ENCODE measurements at places on chromosomes 11 and 22.

- H3K4me3 ChIP-seq, result no peak overlapping the region
- DNase-seq, result no peak
- peaks cover 16% of the 10 kb centered on the region for H3K36me3 ChIP-seq
- H3K27me3 ChIP-seq, result no peaks in the 10 kb centered on the region
- H3K27ac ChIP-seq, result no peak overlapping the region
These were observed 21.6 kb downstream of the PHLDB1 start for GRCh38 chr11:118628861-118629549.

GRCh38 chr11:99098258-99098657, 77.5 kb downstream of the CNTN5 start:
- peaks cover 4% of the 10 kb centered on the region for H3K27me3 ChIP-seq
- no peak overlapping the region for H3K4me3 ChIP-seq
- H3K36me3 ChIP-seq, result peaks cover 17% of the 10 kb centered on the region
- no peak for DNase-seq

- no peaks in the 10 kb centered on the region for H3K4me1 ChIP-seq
- H3K27me3 ChIP-seq, result no peaks in the 10 kb centered on the region
- no peak overlapping the region for H3K27ac ChIP-seq
- H3K36me3 ChIP-seq, result no peaks in the 10 kb centered on the region
- no peak for DNase-seq
- no peak overlapping the region for H3K4me3 ChIP-seq
These were observed 887.0 kb downstream of the KCNA4 start for GRCh38 chr11:29129844-29130243.

DNA sequence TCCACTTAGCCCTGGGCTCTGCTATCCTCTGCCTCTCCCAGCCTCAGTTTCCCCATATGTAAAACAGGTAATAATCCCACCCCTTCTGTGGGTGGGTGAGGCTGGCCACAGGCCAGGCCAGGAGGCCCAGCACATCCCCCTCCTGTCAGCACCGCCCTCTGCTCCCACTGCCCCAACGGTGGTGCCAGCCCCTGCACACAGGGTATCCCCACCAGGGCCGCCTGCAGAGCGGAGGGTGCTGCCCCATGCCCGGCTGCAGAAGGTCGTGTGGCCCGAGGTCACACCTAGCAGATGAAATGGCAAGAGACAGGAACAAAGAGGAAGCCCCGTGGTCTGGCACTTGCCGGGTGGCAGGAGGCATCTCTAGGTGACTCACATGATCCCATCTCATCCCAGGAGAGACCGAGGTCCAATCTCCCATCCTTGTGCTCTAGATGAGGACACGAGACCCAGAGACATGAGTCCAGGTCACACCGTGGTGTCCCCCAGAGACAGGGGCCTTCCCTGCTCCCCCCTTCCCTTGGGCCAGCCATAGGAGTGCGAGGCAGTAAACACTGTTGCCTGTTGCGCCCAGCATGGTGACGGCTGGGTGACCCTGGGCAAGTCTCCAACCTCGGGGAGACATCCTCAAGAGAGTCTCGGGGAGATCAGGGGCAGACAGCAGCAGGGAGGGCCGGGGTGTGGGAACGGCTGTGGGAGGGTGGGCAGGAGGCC, 27.2 kb upstream of the PPARA start:
- no peak overlapping the region for H3K27ac ChIP-seq
- DNase-seq, result no peak
- no peaks in the 10 kb centered on the region for H3K4me1 ChIP-seq
- peaks cover 7% of the 10 kb centered on the region for H3K27me3 ChIP-seq
- no peaks in the 10 kb centered on the region for H3K36me3 ChIP-seq
- H3K4me3 ChIP-seq, result no peak overlapping the region

DNA sequence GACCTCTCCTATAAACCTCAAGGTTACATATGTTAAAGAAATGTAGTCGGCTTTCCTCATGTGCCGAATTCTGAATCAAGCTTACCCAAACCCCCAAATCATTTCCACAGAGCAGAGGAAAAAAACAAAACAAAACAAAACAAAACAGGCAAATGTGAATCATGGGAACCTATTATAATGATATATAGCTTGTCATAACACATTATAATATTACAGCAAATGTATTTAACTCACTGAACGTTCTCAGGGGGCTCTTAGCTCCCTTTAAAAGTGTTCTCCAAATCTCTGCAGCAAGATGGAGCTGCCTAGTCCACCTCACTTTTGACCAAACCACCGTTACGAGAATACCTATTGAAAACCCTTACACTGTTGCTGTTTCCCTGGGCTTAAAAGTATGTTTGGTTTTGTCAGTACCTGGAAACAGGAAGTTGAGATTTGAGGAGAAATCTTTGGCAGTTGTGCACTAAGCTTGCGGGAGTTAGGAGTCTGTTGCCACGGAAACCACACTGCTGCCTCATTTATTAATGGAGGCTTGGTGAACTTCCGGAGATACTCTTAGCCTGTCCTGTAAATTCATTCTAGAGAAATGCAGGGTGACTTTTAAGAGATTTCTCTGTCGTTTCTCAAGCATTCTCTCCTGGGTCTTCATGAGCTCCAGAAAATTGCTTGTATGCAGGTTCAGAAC, 167.0 kb upstream of the RASSF10 start:
- peaks cover 42% of the 10 kb centered on the region for H3K4me1 ChIP-seq
- no peak overlapping the region for H3K4me3 ChIP-seq
- H3K36me3 ChIP-seq, result no peaks in the 10 kb centered on the region
- H3K27ac ChIP-seq, result peak overlapping the region; percentile 29
- peaks cover 3% of the 10 kb centered on the region for H3K27me3 ChIP-seq

GRCh38 chr22:25741692-25742626, at the start of gene MYO18B:
TSS of gene MYO18B (plus strand) at chr22:25742188. CDS start at chr22:25761093, 18,905 bp downstream.
- H3K4me1 ChIP-seq, result no peaks in the 10 kb centered on the region
- no peak within 1 kb of the TSS for H3K27ac ChIP-seq
- peaks cover 3% of the 10 kb centered on the region for H3K27me3 ChIP-seq
- no peak within 1 kb of the TSS for H3K4me3 ChIP-seq

DNA sequence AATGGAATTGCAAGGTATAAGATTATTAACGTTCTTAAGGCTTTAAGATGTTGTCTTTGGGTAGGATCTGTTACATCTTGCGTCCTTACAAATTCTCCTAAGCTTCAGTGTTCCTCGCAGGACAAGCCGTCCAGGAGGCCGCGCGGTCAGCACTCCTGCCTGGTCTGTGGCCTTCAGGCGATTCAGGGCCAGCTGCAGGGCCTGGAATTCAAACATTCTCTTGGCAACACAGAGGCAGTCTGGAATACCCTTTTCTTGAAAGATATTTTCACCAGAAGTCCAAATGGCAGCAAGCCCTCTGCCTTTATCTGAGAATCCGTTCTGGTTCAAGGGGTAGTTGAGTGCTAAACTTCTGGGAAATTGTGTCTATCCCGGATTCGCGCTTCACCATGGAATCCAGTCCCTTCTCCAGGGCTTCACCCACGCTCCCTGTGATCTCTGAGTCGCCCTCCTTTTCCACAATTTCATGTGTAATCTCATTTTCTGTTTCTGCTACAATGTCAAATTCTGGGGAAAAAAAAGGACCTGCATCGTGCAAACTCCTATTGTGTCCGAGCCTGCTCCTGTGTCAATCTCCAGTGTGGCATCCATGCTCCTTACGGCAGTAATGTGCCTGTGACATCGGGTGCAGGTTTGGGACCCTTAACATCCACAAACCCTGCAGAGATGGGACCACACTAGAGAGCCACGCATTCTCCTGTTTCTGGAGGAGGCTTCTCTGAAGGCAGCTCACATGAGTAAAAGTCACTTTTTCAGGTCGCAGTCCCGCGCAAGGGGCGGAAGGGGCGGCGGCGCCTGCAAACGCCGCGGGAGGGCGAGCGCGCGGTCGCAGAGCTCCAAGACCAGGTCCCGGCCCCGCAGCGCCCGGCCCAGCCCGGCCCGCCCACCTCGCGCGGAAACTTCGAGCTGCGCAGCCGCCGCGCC, 25.4 kb upstream of the SORL1 start:
- DNase-seq, result peak; percentile 62
- H3K27ac ChIP-seq, result no peak overlapping the region
- H3K36me3 ChIP-seq, result peaks cover 6% of the 10 kb centered on the region
- H3K27me3 ChIP-seq, result peaks cover 3% of the 10 kb centered on the region

GRCh38 chr11:111797145-111797581, 31.0 kb upstream of the PPP2R1B start:
- H3K4me1 ChIP-seq, result peaks cover 6% of the 10 kb centered on the region
- no peaks in the 10 kb centered on the region for H3K27me3 ChIP-seq
- no peaks in the 10 kb centered on the region for H3K36me3 ChIP-seq
- H3K27ac ChIP-seq, result no peak overlapping the region

DNA sequence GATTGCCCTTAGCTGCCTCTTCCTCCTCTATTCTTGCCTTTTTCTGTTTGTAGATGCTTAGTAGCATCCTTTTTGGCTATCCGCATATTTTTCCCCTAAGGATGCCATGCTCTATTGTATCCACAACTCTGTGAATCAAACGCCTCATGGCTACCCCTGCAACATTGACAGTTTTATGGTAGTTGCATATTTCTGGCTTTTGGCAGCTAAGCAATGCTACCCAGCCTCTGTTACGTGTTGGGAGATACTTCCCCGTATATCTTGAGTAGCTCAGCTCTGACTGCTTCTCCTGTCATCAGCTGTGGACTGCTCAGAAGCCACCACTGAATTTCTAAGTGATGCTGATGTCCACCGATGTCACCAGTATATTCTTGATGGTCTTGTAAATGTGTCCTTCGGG, 15.1 kb upstream of the SLC3A2 start:
- peaks cover 10% of the 10 kb centered on the region for H3K4me1 ChIP-seq
- DNase-seq, result no peak
- peak overlapping the region; percentile 74 for H3K27ac ChIP-seq
- H3K4me3 ChIP-seq, result peak overlapping the region; percentile 18

DNA sequence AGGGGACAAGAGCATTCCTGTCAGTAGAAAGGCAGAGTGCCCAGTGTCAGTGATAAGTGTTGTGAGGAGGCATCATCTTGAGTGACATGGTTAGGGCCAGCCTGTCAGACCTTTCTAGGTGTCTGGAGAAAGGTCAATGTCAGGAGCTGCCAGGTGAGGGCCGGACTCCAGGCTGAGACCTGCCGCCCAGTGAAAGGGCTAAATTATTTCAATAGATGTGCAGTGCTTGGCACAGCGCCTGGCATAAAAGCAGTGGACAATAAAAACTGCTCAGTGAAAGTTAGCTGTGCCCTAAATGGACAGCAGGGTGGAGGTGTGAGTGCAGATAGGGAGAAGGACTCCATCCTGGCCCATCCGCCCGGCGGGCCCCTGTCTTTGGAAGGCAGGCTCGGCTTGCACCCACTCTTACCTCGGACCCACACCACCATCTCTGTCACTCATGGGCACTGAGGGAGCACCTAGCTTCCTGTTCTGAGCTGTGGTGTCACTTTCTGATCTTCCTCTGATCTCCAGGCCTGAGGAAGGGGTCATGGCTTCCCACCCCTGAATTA, 23.5 kb upstream of the WNT11 start:
- peaks cover 1% of the 10 kb centered on the region for H3K4me1 ChIP-seq
- no peak overlapping the region for H3K4me3 ChIP-seq
- H3K36me3 ChIP-seq, result no peaks in the 10 kb centered on the region
- DNase-seq, result no peak

DNA sequence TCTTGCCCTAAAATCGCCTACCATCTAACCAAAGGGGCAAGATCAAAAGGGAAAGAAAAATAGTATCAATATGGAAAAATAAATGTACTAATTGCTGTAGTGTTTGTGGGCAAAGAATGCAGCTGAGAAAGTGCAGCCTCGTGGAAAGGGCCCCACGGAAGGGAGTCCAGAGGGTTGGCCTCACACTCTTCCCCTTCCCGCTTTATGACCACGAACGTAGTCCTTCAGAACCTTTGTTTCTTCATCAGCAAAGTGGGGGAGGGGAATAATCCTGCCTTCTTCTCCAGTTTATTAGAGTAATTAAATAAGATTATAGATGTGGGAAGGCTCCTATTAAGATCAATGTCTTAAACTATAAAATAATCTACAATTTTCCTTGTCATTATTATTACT, 41.0 kb downstream of the FLI1 start:
- no peaks in the 10 kb centered on the region for H3K27me3 ChIP-seq
- H3K4me1 ChIP-seq, result peaks cover 9% of the 10 kb centered on the region
- no peak overlapping the region for H3K4me3 ChIP-seq
- DNase-seq, result no peak
- no peaks in the 10 kb centered on the region for H3K36me3 ChIP-seq

- H3K4me3 ChIP-seq, result no peak overlapping the region
- H3K36me3 ChIP-seq, result peaks cover 10% of the 10 kb centered on the region
- H3K27me3 ChIP-seq, result peaks cover 8% of the 10 kb centered on the region
These were observed 36.1 kb upstream of the LRRC32 start for GRCh38 chr11:76706667-76707066.

DNA sequence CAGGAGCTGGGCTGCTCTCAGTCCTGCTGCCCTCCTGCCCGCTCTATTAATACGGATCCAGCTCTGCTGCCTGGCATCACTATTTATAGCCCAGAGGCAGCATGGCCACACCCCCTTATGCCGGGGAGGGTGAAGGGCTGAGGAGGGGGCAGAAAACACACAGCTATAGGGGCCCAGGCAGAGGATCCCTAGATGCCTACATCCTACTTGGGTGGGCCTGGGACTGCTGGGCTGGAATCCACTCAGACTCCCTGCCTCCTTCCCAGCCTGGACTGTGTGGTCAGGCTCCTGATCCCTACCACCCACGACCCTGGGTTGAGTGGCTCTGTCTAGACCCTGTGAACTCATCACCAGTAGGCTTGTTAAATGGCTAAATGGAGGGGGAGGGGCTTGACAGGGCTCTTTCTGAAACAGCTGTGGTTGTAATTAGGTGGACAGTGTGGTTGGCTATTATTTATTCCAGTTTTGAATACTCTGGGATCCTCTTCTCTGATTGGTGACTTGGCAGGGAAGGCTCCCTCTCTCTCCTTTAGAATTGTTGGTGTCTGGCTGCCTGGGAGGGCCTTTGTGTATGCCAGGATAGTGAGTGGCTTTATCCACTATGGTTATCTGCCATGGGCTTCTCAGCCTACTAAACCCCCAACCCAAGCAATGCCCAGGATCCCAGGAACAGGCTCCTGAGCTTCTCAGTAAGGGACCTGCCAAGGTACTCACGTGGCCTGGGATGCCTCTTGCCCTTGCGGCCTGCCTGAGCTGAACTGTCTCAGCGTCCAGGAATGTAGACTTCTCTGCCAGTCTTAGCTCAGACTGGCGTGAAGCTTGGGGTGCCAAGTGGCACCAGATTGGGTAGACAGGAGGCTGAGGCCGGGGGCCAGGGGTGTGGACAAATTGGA, 15.2 kb downstream of the PHLDB1 start:
- peaks cover 8% of the 10 kb centered on the region for H3K27me3 ChIP-seq
- peak overlapping the region; percentile 93 for H3K4me3 ChIP-seq
- H3K27ac ChIP-seq, result peak overlapping the region; percentile 22
- peaks cover 6% of the 10 kb centered on the region for H3K4me1 ChIP-seq
- DNase-seq, result no peak
- no peaks in the 10 kb centered on the region for H3K36me3 ChIP-seq

DNA sequence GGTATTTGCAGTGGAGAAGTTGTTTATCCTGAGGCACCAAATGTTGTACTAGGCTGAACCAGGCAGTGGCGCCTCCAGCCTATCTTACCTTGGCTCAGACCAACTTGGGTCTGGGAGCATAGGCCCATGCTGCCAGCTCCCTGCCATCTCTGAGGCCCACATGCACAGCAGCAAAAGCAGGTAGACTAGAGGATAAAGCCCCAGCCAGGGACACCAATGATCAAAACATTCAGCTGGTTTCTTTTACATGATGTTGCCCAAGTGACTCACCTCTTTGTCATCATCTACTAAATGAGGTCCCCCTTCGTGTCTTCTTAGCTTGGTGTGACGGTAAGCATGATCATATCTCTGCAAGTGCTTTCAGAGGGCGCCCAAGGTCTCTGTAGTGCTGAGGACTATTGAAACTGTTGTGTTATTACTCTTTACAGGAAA, 112.1 kb upstream of the DRD2 start:
- no peak overlapping the region for H3K27ac ChIP-seq
- no peaks in the 10 kb centered on the region for H3K4me1 ChIP-seq
- H3K4me3 ChIP-seq, result no peak overlapping the region
- no peaks in the 10 kb centered on the region for H3K36me3 ChIP-seq
- no peak for DNase-seq
- peaks cover 2% of the 10 kb centered on the region for H3K27me3 ChIP-seq

GRCh38 chr11:58576887-58577471, 1.3 kb upstream of the LPXN start:
- peaks cover 22% of the 10 kb centered on the region for H3K27me3 ChIP-seq
- H3K4me1 ChIP-seq, result peaks cover 13% of the 10 kb centered on the region
- DNase-seq, result no peak
- peak overlapping the region; percentile 100 for H3K27ac ChIP-seq
